CD4-positive, alpha-beta memory T cell (primary cell): ENCODE measurements at places on chromosomes 4 and X. TPM values are rescaled to one million over a fixed set of nuclear protein-coding genes. Genes with fewer than 3 reads are reported as not detected.

DNA sequence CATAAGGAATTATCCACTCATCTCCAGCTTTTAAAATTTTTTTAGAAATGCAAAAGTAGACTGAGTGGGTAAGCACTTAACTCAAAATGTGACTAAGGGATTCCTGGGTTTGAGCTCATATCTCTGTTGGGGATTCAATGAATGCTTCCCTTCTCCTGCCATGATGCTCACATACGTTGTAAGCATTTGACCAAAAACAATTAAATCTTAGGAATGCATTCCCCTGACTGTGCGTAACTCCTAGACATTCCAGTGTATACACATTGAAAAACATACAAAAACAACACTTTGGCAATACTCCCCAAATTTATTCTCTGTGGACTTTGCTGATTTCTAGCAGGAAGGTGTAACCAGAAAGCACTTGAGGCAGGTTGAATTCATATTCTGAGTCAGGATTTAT lies 29.8 kb downstream of the SPANXA2 start:
- no peaks in the 10 kb centered on the region for H3K27me3 ChIP-seq
- no peak overlapping the region for H3K27ac ChIP-seq
- H3K4me3 ChIP-seq = no peak overlapping the region
- no peaks in the 10 kb centered on the region for H3K4me1 ChIP-seq
- no peak for DNase-seq

DNA sequence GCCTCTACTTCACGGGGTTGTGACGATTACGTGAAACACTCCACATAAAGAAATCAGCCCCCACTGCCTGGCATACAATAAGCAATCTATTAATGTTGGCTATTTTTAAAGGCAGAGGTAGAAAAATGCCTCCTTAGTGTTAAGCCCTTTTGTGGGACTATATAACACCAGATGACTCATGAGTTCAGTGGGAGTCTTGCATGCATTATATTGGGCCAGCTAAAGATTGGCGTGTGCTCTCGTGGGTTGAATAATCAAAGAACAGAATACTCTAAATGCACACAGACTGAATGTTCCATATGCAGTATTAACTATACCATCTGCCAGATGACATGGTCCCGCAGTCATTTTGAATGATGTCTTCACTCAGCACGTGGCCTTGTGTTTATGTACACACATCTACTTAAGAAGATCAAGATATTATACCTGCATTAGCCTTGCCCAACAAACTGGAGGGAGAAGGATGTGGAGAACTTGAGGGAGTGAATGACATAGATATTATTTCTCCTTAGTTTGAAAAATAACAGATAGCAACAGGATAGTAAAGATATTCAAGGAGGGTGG lies 85.0 kb upstream of the MYOZ2 start:
- DNase-seq = no peak
- H3K4me1 ChIP-seq = no peaks in the 10 kb centered on the region
- H3K36me3 ChIP-seq = no peaks in the 10 kb centered on the region
- H3K27ac ChIP-seq = no peak overlapping the region
- no peaks in the 10 kb centered on the region for H3K27me3 ChIP-seq
- H3K4me3 ChIP-seq = no peak overlapping the region

GRCh38 chrX:121179972-121180371 lies 132.6 kb downstream of the GLUD2 start:
- DNase-seq = no peak
- no peak overlapping the region for H3K4me3 ChIP-seq
- H3K4me1 ChIP-seq = no peaks in the 10 kb centered on the region
- no peaks in the 10 kb centered on the region for H3K36me3 ChIP-seq
- no peak overlapping the region for H3K27ac ChIP-seq
- no peaks in the 10 kb centered on the region for H3K27me3 ChIP-seq

DNA sequence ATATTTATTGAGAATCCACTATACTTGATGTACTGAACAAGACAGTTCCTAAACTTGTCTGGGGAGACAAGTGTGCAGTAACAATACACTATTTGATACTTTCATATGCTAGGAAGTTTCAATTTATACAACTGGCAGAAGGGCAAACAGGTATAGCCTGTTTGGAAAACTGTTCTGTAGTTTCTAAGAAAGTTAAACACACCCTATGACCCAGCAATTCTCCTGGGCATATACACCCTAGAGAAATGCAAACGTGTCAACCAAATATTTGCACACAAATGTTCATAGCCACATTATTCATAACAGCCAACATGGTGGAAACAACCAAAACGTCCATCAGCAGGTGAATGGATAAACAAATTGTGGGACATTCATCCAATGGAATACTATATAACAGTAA lies 64.0 kb upstream of the BRS3 start:
- H3K27me3 ChIP-seq = no peaks in the 10 kb centered on the region
- no peak overlapping the region for H3K4me3 ChIP-seq
- no peaks in the 10 kb centered on the region for H3K4me1 ChIP-seq
- no peak for DNase-seq
- H3K36me3 ChIP-seq = no peaks in the 10 kb centered on the region
- H3K27ac ChIP-seq = no peak overlapping the region

DNA sequence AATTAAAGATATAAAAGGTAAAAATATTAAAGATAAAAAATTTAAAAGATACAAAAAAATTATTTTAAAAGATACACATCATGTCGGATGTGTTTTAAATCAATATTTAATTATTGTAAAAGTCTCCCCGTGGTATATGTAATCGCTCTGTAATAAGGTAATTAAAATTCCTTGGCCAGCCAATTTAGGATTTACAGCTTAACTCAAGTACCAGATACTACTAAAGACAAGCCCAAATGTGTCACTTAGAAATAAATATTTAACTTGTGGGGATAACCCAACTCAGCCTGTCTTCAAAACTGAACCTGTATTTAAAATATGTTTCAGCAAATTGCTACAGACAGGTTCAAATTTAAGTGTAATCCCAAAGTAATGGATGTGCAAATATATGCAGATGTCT lies 56.0 kb downstream of the GPR82 start:
- peaks cover 12% of the 10 kb centered on the region for H3K4me1 ChIP-seq
- no peak overlapping the region for H3K4me3 ChIP-seq
- DNase-seq = no peak
- H3K36me3 ChIP-seq = no peaks in the 10 kb centered on the region
- no peak overlapping the region for H3K27ac ChIP-seq

DNA sequence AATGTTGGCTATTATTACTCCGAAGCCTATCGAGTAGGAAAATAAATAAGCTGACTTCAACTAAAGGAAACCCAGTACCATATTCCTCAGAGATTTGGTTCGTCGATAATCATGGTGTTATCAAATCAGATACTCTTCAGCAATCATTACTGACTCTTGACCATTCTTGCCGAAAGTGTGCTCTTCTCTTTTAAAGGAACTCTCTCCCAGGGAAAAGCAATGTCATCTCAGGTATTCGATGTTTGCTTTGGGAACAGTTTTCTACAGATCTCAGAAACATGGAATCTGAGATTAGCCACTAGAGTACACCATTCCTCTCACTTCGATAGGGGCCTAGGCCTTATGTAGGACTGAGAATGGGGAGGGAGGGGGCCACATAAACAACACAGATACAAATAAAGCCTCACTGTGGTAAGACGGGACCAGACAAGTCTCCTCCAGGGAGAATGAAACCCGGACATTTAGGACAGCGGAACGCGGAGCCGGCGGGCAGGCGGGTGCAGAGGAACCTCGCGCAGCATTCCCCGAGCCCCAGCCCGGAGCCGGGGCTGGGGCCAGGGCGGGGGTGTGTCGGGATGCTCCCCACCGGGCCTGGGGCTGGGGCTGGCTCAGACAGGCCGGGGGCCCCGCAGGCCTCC lies 581 bp downstream of the DNAJB14 start:
- peak overlapping the region; percentile 78 for H3K4me3 ChIP-seq
- peaks cover 67% of the 10 kb centered on the region for H3K4me1 ChIP-seq
- H3K27ac ChIP-seq = peak overlapping the region; percentile 86
- H3K27me3 ChIP-seq = no peaks in the 10 kb centered on the region

GRCh38 chrX:1397001-1397400 lies 5.1 kb upstream of the SLC25A6 start:
- no peak for DNase-seq
- peaks cover 13% of the 10 kb centered on the region for H3K4me1 ChIP-seq
- no peaks in the 10 kb centered on the region for H3K27me3 ChIP-seq
- no peak overlapping the region for H3K27ac ChIP-seq

DNA sequence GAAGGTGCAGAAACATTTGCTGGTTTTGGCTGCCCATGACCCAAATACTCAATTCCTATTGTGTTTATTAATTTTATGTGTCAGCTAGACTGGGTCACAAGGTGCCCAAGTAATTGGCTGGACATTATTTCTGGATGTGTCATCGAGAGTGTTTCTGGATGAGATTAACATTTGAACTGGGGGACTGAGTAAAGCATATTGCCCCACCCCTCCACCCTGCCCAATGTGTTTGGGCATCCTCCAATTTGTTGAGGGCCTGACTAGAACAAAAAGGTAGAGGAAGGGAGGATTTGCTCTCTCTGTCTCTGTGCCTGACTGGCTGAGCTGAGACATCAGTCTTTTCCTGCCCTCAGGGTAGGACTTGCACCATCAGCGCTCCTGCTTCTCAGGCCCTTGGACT lies 29.7 kb upstream of the LCORL start:
- H3K4me3 ChIP-seq = no peak overlapping the region
- DNase-seq = no peak
- peaks cover 5% of the 10 kb centered on the region for H3K27me3 ChIP-seq
- H3K36me3 ChIP-seq = no peaks in the 10 kb centered on the region
- H3K4me1 ChIP-seq = peaks cover 7% of the 10 kb centered on the region

- no peaks in the 10 kb centered on the region for H3K27me3 ChIP-seq
- no peak for DNase-seq
- H3K4me3 ChIP-seq = no peak overlapping the region
- no peak overlapping the region for H3K27ac ChIP-seq
- H3K36me3 ChIP-seq = no peaks in the 10 kb centered on the region
- H3K4me1 ChIP-seq = no peaks in the 10 kb centered on the region
Measured at GRCh38 chr4:118400356-118400755, 47.6 kb upstream of the PRSS12 start.

DNA sequence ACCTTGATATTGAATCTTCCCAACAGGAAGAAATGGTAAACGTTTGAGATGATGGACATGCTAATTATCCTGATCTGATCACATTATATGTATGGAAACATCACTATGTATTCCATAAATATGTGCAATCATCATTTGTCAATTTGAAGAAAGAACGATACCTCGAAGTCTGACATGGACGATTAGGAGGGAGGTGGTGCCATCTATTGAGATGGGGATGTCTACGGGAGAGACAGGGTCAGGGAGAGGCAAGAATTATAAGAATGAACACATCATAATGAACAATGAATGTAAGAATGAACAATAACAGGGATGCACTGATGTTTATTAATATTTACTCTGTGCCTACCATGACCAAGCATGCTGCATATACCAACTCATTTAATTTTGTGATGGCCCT lies 93.7 kb upstream of the SOD3 start:
- no peaks in the 10 kb centered on the region for H3K4me1 ChIP-seq
- no peaks in the 10 kb centered on the region for H3K27me3 ChIP-seq

GRCh38 chrX:154431341-154431740 lies 2.9 kb downstream of the ATP6AP1 start:
- no peak overlapping the region for H3K27ac ChIP-seq
- peaks cover 33% of the 10 kb centered on the region for H3K4me1 ChIP-seq
- no peaks in the 10 kb centered on the region for H3K27me3 ChIP-seq

DNA sequence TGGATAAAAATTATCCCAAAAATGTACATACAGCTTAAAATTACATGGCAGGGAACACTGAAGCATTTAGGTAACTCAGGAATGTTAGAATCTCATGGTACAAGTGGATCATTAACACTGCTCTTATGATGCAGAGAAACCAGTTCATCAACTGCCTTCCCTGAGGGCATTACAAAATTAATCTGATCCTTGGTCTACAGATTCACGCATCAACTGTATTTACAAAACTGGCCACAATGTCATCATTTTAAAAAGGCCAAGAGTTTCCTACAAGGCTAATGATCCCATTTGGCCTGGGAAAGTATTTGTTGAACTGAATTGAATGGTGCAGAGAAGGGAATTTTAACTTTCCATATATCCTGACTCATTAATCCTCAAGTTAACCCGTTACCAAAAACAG lies 84.6 kb downstream of the TSPAN5 start:
- H3K27ac ChIP-seq = no peak overlapping the region
- H3K4me3 ChIP-seq = no peak overlapping the region
- H3K36me3 ChIP-seq = no peaks in the 10 kb centered on the region
- DNase-seq = no peak

DNA sequence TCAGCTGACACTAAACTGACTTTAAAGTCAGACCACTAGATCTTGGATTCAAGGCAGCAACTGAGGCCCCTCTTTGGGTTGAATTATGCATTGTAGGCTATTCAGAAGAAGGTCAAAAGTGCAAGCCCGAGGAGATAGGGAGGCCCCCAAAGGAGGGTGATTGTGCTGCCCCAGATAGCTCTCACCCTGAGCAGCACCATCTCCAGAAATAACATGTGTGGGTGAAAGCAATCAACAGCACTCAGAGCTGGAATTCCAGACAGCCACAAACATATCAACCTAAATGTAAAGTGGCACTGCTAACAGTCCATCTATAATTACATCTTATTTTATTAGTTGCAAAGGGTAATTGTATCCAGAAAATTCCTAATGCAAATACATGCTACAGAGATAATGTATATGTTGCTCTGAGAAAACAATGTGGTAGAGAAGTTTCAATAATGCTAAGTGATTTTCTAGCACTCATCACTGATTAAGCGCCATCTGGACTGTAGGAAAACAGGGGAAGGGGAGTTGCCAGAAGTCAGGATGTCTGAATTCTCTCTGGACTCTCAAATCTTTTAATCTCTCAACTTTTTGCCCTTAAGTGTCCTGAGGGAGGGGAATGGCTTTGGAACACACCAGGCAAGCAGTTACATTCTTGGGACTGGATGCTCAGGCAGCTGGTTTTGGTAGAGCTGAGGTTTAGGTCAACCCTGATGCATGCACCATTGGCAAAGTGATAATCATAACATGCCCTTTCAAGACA lies 61.8 kb upstream of the SFRP2 start:
- no peaks in the 10 kb centered on the region for H3K36me3 ChIP-seq
- no peaks in the 10 kb centered on the region for H3K4me1 ChIP-seq
- H3K27ac ChIP-seq = no peak overlapping the region

- no peaks in the 10 kb centered on the region for H3K36me3 ChIP-seq
- no peak overlapping the region for H3K4me3 ChIP-seq
- H3K4me1 ChIP-seq = no peaks in the 10 kb centered on the region
- H3K27me3 ChIP-seq = no peaks in the 10 kb centered on the region
- no peak for DNase-seq
- H3K27ac ChIP-seq = no peak overlapping the region
Measured at GRCh38 chrX:100680756-100681155, 36.8 kb downstream of the SRPX2 start.

DNA sequence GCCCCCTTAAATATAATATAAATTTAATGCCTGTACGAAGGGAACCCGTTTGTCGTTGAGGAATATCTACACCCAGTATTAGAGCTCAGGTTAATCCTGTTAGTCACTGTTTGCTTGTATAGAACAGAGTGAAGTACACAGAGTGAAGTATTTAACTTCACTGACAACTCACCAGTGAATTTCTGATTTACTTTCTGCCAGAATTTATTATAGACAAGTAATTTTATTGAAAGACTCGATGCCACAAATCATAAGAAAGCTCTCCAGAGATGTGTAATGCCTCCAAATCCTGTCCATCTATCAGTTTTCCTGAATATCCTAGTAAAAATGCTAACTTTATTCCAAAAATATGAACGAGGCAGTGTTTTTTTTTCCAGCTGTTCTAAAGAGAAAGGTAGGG lies 1.6 kb downstream of the GAB1 start:
- no peak overlapping the region for H3K27ac ChIP-seq
- peaks cover 9% of the 10 kb centered on the region for H3K4me1 ChIP-seq
- H3K27me3 ChIP-seq = peaks cover 5% of the 10 kb centered on the region
- H3K36me3 ChIP-seq = no peaks in the 10 kb centered on the region
- H3K4me3 ChIP-seq = no peak overlapping the region

Gene ARL9
- total RNA-seq = 0.35 TPM

Gene SPP1
- 19.9 TPM for total RNA-seq

Gene ARMCX1
- total RNA-seq = 0.44 TPM

Gene PPBP
- not detected for total RNA-seq

Gene P2RY10
- 87.4 TPM for total RNA-seq
